ENCODE measurements at places on chromosomes 11 and 22. TPM values are rescaled to one million over a fixed set of nuclear protein-coding genes. Genes with fewer than 3 reads are reported as not detected.

Gene SLC17A6
- not detected for total RNA-seq

Gene PARVG
- total RNA-seq, result not detected

Gene DEFB131B
- not detected for total RNA-seq

Gene MMP27
- total RNA-seq, result not detected

Gene RAB38
- 20.4 TPM for total RNA-seq

Gene OR4X1
- not detected for total RNA-seq

Gene FGF4
- 15.9 TPM for total RNA-seq

Gene SERPING1
- total RNA-seq, result 34.6 TPM

Gene RFPL3
- not detected for total RNA-seq

Gene SYTL2
- total RNA-seq, result 2.0 TPM

Gene ACR
- 0.07 TPM for total RNA-seq

Gene GLYAT
- total RNA-seq, result not detected

Gene UBQLN3
- total RNA-seq, result not detected

Gene FUT4
- total RNA-seq, result 8.6 TPM

Gene SLC29A2
- total RNA-seq, result 32.1 TPM

Gene MRGPRE
- total RNA-seq, result not detected

Gene TYR
- not detected for total RNA-seq

Gene MTMR3
- 16.7 TPM for total RNA-seq

Gene DDI1
- total RNA-seq, result not detected

Gene CCDC134
- 17.0 TPM for total RNA-seq

Gene DERL3
- 5.0 TPM for total RNA-seq

All from H7 (cell line).